ENCODE measurements at places on chromosomes 12 and 14.

DNA sequence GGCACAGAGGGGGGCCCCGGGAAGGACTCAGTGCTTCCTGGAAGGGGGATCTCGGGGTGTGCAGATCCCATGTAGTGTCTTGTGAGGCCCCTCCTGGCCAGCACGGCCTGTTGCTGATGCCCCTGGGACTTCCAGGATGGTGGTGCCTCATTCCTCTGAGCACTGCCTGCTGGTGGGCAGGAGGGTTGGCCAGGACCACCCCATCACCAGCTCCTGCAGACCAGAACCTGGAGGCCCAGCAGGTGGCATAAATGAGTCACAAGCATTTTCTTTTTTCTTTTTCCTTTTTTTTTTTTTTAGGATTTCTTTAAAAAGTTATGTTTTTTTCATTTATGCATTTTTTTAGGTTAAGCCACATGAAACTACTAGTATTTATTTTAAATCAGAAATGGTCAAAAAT is 8.0 kb downstream of the MMP17 start:
- no peak for DNase-seq

DNA sequence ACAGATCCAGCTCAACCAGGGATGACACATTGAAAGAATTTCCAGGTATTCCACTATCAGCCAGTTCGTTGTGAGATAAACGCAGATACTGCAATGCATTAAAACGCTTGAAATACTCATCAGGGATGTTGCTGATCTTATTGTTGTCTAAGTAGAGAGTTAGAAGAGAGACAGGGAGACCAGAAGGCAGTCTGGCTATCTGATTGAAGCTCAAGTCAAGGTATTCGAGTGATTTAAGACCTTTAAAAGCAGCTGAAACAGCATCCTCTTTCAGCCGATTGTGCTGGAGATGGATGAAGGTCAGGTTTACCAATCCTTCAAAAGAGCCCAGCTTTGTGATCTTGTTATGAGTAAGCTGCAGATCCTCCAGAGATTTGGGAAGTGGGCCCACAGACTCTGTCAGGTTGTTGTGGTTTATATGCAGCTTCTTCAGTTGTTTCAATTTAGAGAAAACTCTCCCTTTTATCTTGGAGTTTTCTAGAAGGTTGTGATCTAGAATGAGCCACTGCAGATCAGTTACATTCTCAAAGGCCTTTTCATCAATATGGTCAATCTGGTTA is 3.0 kb downstream of the LUM start:
- DNase-seq, result no peak

- no peak for DNase-seq
Measured at GRCh38 chr12:133226690-133227089, 9.0 kb downstream of the ANHX start.

GRCh38 chr14:68317239-68317638 is 475.6 kb downstream of the ZFP36L1 start:
- no peak for DNase-seq

DNA sequence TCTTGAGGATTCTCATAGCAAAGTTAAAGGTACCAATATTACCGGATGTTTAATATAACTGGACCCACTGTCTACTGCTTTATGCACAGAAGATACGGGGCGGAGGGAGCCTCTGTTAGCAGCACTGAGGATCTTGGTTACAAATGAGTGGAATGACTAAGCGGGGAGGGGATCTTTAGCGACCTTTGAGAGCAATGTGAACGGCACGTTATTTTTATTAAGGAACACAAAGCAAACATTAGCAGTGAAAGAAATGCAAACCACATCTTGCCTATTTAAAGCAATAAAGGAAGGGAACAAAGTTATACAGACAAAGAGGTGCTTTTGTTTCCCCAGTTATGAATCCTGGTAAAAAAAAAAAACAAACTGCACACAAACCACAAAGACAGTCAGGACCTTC is 27.1 kb upstream of the PRMT8 start:
- DNase-seq, result no peak

DNA sequence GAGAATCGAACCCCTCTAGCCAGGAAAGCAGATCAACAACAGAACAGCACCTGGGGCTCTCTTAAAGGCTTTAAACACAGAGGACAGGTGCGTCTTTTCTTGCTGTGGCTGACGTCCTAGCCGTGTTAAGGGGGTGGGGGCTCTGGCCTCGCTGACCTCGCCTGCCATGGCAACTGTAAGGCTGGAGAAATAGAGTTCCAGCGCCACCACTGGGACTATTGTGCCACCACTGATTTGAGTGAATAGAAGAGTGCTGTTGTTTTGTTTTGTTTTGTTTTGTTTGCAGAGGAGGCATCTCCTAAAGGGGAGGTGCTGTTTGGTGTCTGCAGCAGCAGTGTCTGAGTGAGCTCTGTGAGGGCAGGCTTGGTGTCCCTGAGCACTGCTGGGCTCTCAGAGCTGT is 34.2 kb upstream of the PRMT8 start:
- no peak for DNase-seq

DNA sequence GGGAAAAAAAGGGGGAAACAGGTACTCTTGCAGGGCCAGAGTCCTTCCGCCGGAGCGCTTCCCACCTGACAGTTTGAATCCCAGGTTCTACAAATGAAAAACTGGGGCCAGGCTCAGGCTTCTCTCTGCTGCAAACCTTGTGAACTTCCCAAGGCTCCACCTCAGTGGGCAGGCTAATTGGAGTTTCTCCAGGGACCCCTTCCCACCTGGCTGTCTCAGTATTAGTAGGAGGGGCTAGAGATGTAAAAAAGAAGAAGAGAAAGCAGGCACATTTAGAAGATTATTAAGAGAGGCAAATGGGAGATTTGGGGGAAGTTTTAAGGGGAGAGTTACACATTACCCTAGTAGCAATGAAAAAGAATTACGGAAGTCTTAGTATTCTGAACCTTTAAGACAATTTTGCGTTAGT is 20.0 kb upstream of the CLEC2D start:
- DNase-seq, result no peak

DNA sequence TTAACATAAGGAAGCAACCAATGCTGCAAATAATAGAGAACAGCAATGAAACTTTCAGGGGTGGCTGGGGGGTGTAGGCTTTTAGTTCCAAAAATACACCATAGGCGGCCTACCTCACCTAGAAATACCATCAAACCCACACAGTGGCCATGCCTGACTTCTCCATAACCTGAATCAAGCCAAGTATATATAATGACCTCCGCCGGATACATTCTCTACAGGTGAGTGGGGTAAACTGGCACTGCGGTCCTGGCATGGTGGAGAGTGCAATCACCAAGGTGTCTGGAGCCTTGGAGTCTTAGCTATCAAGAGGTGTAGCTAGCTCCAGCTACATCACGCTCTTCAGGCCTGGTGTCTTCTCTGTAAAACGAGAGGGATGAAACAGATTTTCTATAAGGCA is 1.2 kb downstream of the ZBTB25 start:
- DNase-seq, result no peak

- DNase-seq, result no peak
Measured at GRCh38 chr12:5523396-5524115, 91.6 kb downstream of the NTF3 start.

DNA sequence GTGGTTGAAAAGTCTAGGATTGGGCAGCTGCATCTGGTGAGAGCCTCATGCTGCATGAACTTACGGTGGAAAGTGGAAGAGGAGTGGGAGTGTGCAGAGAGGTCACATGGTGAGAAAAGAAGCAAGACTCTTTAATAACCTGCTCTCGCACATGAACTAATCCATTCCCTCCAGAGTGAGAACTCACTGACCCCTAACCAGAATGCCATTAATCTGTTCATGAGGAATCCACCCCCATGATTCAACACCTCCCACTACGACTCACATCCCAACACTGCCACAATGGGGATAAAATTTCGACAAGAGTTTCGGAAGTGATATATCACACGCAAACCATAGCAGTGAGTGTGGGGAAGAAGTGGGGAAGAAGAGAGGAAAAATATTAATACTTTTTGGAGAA is 377.4 kb downstream of the NAV3 start:
- DNase-seq, result no peak

- no peak for DNase-seq
Measured at GRCh38 chr12:114384739-114385138, 21.2 kb downstream of the TBX5 start.

- DNase-seq, result no peak
Measured at GRCh38 chr14:85572845-85573244, 42.9 kb downstream of the FLRT2 start.

GRCh38 chr12:118371321-118372282 is 1.1 kb downstream of the TAOK3 start:
- DNase-seq, result no peak

GRCh38 chr12:54135621-54136350 is 53.0 kb downstream of the SMUG1 start:
- no peak for DNase-seq

DNA sequence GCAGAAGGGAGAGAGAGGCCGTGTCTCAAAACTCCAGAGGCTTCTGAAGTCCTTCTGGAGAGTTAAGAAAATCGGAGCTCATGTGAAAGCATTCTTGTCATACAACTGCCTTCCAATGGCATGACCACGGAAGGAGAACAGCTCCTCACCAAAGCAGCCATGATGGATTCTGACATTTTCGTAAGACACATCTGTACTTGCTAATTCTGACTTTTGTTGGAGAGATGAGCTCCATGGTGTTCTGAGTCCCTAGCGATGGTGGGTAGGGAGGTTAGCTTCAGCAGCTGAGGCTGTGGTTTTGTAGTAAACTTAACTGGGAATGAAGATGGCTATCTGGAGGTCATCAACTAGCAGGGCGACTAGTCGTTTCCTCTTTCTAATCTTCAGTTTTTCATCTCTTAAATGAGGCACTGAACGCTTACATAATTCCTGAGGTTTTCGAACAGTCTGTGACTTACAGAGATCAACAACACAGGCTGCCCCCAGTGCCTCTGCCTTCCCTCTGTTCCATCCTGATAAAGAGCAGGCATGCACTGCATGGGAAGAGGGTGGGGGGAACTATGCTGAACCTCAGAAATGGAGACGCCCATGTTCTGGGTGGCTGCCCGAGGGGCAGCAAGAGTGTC is 28.6 kb upstream of the DICER1 start:
- DNase-seq, result no peak

GRCh38 chr14:54935958-54936357 is 33.3 kb upstream of the GCH1 start:
- no peak for DNase-seq

DNA sequence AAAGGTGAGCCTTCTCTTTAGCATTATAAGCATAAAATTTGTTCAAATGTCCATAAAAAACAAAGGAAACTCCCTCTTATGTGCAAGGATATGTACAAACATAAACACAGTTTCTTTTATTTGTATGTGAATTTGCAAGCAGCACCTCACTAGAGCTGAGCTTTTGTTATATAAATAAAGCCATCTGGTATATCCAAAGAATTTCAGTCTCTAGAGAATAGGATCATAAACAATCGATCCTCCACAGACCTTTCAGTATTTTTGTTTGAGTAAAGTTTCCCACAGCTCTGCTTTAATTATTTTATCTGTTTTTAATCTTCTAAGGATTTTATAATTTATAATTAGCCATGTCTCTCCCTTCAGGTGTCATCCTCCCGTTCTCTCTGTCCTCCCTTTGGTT is 89.2 kb downstream of the OTOGL start:
- no peak for DNase-seq

DNA sequence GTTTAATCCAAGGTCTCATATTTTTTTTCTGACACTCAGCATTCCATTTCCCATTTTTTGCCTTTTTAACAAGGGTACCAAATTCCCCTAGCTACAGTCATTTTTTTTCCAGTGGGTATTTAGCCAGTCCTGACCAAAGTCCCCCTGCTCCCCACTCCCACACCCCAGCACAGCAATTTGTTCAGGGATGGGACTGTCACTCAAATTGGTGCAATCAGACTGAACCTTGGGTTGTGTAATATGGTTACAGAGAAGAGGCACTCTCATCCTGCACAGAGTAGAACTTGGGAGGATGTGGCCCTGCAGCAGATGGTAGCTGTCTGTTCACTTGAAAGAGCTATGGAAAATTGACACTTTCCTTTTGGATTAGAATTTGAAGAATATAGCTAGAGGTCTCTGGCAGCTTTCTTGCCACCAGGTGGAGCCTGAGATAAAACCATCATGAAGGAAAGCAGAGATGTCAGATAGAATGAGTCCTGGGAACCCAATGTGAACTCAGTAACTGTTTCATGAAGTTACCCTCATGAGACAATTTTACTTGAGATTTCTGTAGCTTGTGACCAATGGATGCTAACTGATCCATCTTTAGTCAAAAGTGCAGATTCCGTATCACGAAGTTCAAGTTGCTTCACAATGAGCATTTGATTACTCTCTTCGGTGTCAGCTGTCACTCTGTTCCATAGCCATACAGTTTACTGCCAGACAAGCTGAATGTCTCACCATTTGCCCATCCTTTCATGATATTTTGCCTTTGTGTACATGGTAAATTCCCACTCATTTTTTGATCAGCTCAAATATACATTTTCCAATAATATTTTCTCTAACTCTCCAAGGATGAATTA is 394.0 kb upstream of the SYT1 start:
- no peak for DNase-seq

- DNase-seq, result no peak
Measured at GRCh38 chr14:35043046-35043445, 3.0 kb upstream of the FAM177A1 start.

DNA sequence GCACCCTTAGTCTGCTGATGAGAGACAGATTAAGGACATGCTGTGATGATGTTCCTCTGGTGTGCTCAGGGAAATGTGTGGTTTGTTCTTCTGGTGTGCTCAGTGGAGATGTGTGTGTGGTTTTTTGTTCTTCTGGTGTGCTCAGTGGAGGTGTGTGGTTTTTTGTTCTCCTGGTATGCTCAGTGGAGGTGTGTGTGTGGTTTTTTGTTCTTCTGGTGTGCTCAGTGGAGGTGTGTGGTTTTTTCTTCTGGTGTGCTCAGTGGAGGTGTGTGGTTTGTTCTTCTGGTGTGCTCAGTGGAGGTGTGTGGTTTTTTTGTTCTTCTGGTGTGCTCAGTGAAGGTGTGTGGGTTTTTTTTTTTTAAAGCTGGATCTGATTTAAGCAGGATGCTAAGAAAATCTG is 15.4 kb downstream of the PIWIL1 start:
- DNase-seq, result no peak

- DNase-seq, result no peak
Measured at GRCh38 chr14:90191154-90191553, 65.2 kb upstream of the PSMC1 start.

DNA sequence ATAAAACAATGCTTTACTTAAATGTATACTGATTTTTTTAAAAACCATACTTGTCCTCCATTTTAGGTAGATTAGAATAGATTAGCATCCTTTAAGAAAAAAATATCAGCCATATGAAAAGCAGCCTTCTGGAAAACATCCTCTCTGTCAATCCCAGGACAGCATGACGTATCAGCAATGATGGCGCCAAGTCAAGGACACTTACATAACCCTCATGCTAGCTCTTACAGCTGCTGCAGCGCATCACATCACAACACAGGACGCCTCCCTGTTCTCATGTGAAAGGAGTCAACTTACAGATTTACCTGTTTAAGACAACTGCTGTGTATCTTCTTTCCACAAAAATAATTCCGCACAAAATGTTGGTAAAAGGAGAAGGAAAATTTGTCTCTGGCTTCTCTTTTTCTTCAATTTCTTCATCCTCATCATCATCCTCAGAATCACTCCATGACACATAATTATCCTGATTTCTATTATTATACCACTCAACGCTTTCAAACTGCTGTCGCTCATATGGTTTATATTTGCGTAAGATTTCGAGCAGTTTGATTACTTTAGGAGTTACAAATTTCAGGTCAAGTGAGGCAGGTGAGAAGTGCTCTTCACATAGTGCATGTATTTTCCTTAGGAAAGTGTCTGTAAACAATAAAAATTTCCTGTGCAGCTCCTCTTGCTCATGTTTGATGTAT is 33.3 kb downstream of the DICER1 start:
- DNase-seq, result no peak

Data from cortex of kidney (tissue), 1 donor.